Occipital lobe (tissue), 3 donors: ENCODE measurements at places on chromosomes 11 and 22.

DNA sequence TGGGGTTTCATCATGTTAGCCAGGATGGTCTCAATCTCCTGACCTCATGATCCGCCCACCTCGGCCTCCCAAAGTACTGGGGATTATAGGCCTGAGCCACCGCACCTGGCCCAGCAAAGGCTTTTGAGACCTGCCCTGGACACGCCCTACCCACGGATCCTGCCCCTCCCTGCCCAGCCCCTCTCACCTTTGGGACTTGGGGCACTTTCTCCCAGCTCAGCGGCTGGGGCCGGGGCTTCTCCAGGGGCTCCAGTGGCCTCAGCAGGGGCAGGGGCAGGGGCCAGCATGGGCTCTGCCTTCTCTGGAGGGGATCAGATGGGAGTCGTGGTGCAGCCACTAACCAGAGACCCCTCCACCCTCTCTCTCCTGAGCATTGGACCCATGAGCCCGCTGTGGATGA, 2.2 kb downstream of the MYBPC3 start:
- no peak for DNase-seq

DNA sequence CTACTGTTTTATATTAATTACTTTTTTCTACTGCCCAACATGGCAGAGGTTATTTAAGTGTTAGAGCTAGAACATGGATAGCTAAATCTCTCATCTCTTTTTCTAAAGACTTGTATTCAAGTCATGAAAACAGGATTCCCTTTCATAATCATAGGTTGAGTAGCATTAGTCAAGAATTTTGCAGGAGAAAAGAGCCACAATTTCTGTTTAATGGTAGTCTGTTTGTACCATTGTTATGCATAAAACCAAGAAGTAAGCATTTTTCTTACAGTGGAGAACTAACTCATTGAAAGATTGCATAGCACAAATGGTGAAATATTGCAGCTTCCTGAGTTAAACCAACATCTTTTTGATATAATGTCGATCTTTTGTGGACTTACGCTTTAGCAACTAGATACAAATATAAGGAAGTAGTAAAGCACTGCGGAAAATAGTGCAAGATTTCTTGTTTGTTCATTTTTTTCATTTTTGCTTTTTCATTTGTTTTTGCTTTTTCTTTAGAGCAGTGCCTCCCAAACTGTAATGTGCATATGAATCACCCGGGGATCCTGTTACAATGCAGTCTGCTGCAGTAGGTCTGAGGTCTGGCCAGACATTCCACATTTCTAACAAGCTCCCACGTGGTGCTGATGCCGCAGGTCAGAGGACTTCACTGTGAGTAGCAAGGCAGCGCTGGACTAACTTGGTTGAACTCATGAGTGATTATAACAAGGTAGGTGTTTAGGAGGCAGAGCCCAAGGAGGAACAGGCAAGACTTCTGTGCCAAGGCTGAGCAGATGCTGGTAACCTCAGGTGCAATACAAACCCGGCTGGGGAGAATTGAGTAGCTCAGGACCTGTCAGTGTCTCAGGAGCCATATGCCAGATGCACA, 4.6 kb downstream of the ETS1 start:
- no peak for DNase-seq

- DNase-seq: no peak
These were observed 16.1 kb downstream of the C2CD3 start for GRCh38 chr11:74154620-74155281.

GRCh38 chr11:67202028-67202427, 64.2 kb upstream of the GRK2 start:
- no peak for DNase-seq

DNA sequence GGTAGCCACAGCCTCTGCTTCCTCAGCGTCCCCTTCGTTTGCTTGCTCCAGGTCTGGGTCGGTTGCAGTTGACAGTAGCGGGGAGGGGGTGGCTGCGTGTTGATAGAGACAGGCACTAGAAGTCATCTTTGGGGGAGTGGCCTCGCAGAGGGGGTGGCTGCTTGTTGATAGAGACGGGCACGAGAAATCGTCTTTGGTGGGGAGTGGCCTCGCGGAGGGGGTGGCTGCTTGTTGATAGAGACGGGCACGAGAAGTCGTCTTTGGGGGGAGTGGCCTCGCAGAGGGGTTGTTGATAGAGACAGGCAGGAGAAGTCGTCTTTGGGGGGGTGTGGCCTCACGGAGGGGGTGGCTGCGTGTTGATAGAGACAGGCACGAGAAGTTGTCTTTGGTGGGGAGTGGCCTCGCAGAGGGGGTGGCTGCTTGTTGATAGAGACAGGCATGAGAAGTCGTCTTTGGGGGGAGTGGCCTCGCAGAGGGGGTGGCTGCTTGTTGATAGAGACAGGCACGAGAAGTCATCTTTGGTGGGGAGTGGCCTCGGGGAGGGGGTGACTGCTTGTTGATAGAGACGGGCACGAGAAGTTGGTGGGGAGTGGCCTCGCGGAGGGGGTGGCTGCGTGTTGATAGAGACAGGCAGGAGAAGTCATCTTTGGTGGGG, 328.3 kb downstream of the TBC1D22A start:
- no peak for DNase-seq

DNA sequence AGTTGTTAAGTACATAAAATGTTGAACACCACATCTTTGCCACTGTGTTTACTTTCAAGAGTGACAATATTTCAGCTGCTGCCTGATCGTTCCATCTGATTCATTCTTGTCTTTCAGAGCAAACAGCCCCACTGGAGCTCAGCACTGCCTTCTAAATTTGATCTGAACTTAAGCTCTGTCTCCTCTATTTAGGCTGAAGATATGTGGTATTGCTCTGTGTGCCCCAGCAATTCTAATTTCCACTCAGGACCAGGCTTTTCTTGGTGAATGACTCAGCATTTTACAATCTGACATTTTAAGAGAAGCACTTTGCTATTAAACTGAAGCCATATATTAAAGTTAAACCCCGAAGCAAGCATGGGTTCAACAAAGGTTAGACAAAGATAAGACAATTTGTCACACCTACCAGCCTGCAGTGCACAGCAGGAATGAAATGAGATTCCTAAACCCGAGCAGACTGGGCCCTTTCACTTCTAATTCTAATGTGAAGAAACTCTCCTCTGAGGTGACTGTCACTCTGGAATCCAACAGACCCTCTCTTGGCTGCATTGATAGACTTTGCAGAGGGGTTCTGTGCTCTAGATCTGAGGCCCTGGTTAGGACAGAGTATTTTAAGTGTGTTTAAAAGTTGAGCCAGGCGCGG, 41.7 kb upstream of the PLET1 start:
- DNase-seq: no peak

DNA sequence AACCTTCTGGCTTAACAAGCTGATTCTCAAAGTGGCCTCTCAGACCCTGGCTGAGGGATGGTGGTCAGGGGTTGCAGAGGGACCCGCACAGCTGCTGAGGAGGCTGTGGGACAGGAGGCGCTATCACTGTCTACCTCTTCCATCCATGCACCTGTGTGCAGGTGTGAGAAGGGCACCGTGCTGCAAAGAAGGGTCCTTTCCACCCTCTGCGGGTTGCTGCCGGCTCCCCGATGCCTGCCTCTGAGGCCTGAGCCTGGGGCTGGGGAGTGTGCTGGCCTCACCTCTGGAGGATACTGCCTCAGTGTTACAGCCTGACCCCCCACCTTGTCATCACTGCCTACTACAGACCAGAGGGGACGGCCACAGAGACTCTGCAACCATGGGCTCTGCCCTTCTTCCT, 66.1 kb upstream of the B3GAT1 start:
- DNase-seq: no peak

DNA sequence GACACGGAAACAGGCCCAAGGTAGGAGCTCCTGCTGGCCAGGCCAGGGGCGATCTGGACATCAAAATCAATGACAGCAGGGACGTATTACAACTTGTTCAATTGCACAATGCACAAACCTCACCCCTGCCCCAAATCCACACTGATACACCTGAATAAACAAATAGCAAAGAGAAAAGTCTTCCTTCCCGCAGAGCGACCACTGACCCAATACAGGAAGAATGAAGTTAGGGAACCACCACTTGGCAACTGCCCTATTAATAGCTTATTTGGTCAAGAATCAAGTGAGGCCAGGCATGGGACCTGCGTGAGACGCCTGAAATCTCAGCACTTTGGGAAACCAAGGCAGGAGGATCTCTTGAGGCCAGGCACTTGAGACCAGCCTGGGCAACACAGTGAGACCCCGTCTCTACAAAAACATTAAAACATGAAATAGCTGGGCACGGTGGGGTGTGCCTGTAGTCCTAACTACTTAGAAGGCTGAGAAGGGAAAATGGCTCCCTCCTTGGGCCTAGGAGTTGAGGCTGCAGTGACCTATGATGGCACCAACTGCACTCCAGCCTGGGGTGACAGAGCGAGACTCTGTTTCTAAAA, 109.1 kb downstream of the MED15 start:
- DNase-seq: no peak

- DNase-seq: no peak
These were observed 503.2 kb downstream of the OPCML start for GRCh38 chr11:133029107-133029506.

GRCh38 chr11:61164606-61165424, 3.6 kb upstream of the VPS37C start:
- DNase-seq: no peak

- no peak for DNase-seq
These were observed 245.1 kb downstream of the DDX10 start for GRCh38 chr11:108909921-108910320.

DNA sequence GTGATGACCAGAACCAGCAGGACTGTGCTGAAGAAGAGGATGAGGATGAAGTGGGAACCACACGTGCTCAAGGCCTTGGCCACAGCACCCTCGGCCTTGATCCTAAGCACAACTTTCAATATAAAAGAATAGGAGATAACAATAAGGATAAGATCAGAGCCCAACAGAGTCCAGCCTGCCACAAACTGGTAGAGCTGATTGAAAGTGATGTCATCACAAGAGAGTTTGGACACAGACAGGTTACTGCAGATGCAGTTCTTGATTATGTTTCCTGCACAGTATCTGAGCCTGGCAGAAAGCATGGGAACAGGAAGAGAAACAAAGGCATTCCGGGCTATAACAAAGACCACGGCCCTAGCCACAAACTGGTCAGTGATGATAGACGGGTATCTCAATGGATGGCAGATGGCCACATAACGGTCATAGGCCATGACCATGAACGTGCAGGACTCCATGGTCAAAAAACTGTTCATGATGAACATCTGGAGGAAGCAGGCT, 4.5 kb downstream of the OR56A4 start:
- no peak for DNase-seq

- no peak for DNase-seq
These were observed 811.4 kb downstream of the BRD1 start for GRCh38 chr22:49015993-49016908.

DNA sequence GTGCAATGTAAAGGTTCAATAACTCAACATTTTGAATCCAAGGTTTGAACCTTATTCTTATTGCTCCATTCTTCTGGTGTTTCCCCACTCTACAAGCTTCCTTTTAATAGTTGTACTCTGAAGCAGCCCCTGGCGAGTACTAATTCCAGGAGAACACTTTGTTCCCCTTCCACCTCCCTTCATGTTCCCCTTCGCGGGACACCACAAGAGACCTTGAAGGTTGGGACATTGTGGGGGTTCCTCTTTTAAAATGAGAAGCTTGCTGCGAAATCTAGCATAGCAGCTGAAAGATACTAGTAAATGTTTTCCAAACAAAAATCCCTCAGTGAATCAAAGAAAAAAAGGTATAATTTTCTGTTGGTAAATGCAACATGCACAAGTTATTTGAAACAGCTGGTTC, 626.3 kb upstream of the LRRC4C start:
- no peak for DNase-seq

GRCh38 chr11:47995360-47995769, 15.0 kb downstream of the PTPRJ start:
- no peak for DNase-seq

- no peak for DNase-seq
These were observed 21.9 kb upstream of the POLD3 start for GRCh38 chr11:74570266-74571061.

- DNase-seq: no peak
These were observed 105.1 kb downstream of the CHST1 start for GRCh38 chr11:45560155-45560912.

DNA sequence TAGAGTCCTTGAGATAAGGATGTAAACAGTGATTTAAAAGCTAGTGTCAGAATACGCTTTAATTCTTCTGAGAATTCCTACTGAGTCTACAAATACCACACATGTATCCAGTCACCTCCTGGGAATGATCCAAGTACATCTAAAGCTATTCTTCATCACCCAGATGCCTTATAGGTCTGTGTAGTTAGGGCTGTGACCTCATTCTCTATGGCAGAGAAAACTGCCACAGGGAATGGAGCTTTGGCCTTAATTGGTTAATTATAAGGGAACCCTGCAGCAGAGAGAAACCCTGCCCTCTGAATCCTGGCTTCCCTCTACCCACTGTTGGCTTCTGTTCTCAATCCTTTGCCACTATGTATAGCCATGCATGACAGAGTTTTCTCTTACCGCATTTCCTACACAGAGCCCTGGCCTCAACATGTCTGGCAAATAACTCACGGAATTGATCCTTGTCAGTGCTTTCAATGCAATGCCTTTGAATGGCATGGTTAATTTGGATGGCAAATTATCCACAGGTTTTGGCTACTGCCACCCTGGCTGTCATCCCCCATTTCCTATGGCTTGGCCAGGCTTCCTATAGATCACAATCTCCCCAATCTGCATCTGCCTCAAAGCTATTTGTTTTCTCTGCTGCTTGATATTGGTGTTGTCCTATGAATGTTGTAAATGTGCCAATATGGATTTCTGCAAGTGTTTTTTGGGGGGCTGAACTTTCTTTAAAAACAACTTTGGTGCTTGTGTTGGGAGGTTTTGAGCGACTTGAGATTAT, 2.9 kb downstream of the DIXDC1 start:
- no peak for DNase-seq

- no peak for DNase-seq
These were observed 1.4 kb upstream of the STIM1 start for GRCh38 chr11:3853899-3854659.

DNA sequence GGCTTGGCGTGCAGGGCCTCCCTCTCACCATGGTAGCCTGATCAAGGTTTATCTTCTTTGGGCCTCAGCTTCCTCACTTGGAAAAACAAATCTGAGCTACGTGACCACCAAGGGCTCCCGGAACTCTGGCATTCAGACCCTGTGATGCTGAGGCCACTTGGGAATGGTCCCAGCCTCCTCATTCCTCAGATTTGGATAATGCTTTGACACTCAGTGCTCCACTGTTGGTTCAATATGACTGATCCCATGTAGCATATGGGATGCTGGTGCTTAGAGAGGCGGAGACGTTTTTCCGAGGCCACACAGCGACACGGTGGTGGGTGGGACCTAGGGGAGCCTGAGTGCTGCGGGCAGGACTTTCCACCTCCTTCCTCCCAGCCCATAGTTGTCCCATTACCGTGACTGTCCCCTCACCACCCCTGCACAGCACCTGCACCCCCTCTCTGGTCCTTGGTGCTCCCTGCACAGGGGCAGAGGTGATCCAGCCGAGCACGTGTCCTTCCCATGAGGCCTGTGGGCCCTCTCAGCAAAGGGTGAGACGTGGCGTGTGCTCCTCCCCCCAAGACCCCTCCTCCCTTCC, 23.1 kb downstream of the MB start:
- DNase-seq: no peak
